ENCODE measurements at places on chromosomes 3 and 15.

DNA sequence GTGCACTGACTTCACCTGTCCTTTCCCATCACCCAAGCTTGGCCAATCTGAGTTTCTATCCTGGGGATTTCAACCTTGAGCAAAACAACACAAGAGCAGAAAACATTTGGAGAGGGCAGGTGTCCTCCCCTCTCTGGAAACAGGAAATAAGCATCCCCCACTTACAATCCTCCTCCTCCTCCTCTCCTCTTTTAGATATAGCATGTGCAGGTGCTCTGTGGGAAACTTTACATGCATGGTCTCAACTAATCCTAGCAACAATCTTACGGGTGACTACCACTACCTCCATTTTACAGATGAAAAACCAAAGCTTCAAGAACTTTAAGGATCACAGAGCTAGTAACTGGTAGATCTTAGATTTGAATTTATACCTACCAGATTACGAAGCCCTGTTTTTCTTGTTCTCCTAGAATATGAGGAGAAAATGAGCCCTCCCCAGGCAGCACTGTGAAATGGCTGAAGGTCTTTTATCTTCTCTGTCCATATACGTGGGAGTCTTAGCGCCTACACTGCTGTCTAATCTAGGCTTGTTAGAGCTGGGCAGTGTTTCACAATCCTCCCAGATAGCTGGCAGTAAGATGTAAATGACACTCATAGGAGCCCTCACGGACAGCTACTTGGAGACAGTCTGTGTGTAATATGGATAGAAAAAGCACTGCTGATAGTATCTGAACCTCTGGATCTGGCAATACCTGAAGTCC is 301.2 kb upstream of the PROK2 start:
- no peak for DNase-seq

DNA sequence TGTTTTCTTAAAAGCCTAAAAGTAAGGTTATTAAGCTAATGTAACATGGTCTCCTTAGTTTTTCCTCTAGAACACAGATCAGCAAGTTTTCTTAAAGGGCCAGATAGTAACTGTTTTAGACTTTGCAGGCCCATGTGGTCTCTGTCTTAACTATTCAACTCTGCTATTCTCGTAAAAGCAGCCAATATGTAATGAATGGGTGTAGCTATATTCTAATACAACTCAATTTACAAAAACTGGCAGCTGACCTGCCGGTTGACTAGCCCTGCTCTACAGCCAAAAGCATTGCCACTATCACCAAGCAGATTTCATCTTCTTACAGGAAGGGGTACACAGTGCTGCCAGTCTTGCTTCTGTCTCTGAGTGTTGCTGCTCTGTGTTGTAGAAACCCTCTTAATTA is 27.4 kb downstream of the KCNMB3 start:
- no peak for DNase-seq

DNA sequence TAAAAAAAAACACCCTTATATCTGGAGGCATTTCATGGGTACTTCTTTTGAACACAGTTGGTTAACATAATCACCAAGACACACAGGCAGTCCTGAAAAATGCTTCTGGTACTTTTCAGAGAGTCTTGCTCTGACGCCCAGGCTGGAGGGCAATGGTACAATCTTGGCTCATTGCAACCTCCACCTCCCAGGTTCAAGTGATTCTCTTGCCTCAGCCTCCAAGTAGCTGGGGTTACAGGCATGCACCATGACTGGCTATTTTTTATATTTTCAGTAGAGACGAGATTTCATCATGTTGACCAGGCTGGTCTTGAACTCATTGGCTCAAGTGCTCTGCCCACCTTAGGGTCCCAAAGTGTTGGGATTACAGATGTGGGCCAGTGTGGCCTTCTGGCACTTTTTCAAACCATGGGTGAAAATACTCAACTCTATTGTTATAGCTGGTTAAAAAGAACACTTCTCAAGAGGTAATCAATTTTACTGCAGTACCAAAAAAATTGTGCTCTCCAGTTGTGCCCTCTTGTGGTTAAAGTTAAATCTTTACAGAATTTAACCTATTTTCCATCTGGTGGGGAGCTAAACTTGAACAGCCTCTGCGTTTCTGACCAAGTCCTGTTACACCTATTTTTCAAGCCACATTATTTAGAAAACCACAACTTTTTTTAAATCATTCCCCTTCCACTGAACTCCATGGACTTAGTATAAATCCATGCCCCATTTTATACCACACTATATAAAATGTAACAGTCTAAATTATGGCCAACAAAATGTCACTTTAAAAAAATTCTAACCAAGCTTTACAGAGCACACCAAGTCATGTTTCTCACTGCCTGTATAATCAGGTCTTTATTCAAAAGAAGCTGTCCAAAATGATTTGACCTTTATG is 1.2 kb upstream of the SNAPC5 start:
- no peak for DNase-seq

- DNase-seq = no peak
These were observed 101.2 kb upstream of the MEX3B start for GRCh38 chr15:82146990-82147461.

DNA sequence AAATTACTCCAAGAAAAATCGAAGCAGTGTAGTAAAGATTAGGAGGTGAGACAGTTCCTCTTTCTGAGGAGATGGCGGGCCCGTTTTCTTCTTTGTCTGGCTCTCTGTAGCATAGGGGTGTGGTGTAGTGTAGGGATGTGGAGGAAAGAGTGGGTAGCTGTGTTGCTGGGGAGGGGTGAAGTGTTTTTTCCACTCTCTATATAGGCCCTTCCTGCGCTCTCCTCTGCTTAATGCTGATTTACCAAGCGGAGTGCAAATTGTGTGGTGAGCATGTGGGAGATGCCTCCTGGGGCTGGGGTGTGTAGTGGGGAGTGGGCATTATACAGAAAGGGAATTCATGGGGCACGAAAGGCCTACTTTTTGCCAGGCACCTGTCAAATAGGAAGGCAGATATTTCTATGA is 94.9 kb downstream of the ST6GAL1 start:
- no peak for DNase-seq

DNA sequence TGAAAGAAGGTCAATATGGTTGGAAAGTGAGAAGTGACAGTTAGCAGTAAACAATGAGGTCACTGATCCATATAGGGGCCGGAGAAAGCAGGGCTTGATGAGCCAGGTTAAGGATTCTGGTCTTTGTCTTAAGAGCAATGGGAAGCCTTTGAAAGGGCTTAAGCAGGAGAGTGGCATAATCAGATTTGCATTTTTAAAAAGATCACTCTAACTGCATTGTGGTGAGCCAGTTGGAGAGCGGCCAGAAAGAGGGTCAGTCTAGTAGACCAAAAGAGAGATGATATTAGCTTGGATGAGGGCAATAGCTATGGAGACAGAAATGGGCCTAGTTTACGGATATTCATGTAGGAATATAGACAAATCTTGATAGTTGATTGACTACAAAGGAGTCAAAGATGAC is 46.6 kb downstream of the CPNE4 start:
- DNase-seq = no peak

- DNase-seq = no peak
These were observed 7.5 kb upstream of the TATDN2 start for GRCh38 chr3:10240799-10241198.

DNA sequence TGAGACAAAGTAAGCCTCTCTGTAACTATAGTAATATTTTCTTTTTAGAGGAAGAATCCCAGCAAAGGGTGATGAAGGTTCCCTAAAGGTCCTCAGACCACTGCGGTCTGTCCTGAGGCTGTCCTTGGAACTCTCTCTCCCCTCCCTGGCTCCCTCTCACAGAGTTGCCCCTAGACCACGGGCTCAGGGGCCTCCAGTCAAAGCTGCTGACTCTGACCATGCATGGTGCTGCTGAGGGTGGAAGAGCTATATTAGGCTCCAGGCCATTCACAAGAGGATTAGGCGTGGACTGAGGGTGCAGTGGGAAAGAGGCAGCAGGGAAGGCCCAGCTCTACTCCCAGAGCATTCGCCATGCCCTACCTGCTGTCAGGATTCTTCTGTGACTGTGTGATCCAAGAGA is 14.6 kb downstream of the CAPN3 start:
- DNase-seq = no peak

- no peak for DNase-seq
These were observed 49.5 kb upstream of the CMSS1 start for GRCh38 chr3:99768126-99768525.

GRCh38 chr3:105278688-105279087 is 88.0 kb upstream of the ALCAM start:
- no peak for DNase-seq

DNA sequence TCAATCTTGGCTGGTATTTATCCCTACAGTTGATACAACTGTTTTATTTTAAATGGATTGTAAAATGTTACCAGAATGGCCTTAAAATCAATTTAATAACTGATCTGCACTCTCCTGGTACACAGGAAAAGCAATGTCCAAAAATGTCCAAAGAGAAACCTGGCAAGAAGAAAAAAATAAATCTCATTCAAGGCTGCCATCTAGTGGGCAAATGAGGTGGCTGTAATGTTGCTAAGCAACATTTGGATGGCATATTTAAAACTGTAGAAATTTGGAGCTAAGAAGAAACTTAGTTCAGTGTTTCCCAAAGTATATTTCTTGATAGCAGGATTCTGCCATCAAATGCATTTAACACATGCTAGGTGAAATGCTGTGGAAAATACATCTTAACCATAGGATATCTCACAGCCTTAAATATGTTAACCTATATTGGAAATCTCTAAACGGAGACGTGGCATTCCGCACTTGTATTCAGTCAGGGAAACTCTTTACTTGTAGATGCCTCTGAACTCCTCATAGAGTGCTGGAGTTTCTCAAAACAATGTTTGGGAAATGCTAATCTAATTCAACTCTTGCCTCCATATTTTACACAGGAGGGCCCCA is 216.8 kb downstream of the ERC2 start:
- DNase-seq = no peak

GRCh38 chr3:16300307-16300706 is 35.3 kb downstream of the OXNAD1 start:
- DNase-seq = no peak

DNA sequence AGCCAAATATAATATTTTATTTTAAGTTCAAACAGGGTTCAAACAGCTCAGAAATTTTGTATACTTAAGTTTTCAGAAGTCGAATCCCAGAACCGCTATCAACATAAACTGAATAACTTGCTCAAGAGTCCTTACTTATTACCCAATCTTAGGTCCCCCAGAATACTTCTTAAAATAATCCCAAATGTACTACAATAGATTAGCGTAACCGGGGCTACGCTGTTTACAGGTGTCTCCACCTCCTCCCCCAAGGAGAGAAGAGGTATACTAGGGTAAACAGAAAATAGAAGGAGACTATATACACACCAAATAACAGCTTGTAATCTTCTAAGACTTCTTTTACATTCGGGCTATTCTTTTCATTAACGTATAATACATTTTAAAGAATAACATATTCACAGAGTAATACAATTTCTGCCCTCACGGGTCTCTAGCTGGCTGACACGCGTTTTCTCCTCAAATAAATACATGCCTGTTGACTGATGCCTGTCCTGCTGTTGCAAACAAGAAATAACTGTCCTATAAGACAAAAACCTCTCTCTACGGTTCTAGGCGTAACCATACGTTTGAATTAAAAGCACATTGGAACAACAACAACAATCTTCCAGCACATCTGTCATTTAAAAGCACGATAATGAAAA is 1.3 kb downstream of the DENND4A start:
- DNase-seq = no peak

DNA sequence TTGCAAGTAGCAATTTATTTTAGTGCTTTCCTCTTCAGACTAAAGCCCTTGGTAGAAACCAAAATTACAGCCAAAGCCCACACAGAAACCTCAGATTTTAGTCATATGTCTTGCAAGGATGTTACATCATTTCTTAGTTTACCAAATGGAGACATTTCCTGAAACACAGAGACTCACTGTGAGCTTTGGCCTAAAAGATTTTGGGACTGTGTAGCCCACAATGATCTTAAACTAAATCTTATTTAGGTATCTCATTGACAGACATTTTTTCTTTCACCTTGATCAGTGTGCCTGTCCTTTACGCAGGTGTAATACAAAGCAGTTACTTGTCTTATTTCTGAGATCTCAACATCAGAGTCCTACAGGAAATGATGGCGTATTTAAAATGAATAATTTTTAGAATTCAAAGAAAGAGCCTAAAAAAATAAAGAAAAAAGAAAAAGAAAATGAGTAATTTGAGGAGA is 27.8 kb upstream of the AP4E1 start:
- no peak for DNase-seq

DNA sequence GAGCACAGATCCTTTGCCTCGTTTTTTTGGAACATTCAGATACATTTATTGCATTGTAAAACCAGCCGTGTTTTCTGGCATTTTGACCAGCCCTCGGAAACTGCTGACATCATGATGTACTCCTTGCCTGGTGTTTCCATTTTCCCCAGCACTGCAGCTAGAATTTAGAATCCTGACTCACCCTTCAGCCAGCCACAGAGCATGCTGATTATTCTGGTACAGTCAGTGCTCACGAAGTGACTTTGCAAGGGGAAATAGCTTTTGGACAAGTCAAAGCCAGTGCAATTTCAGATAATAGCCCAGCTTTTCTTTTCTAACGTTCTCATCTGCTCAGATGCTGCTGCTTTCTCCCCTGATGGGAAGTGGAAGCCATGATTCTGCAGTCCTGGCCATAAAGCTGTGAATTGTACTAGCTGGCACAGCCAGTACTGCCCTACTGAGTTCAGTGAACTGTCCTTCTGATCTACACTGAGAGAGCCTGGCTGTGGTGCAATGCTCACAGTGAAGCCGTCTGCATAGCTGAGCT is 12.1 kb upstream of the CNBP start:
- no peak for DNase-seq

DNA sequence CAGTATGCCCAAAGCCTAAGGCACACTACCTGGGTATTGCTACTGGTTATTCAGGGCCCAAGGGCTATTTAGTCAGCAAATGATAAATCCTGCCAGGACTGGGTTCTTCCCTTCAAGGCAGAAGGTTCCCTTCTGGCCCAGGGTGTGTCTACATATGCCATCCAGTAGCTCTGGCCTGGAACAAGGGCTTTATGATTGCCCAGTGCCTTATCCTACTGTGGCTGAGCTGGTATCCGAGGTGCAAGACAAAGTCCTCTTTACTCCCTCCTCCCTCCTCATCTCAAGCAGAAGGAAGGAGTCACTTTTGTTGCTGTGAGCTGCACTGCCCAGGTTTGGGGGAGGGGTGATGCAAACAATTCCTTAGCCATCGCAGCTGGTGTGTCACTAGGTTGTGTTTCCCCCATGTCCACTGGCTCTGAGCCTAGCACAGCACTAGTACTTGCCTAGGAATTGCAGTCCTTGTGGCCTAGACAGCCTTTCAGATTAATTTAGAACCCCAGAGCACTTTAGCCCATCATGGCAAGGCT is 221.8 kb upstream of the TGFBR2 start:
- no peak for DNase-seq

GRCh38 chr15:62343397-62343796 is 178.3 kb upstream of the C2CD4B start:
- DNase-seq = no peak

- no peak for DNase-seq
These were observed 5.9 kb downstream of the FLNB start for GRCh38 chr3:58013973-58014649.
